ENCODE measurements at places on chromosomes 4 and X. TPM values are rescaled to one million over a fixed set of nuclear protein-coding genes. Genes with fewer than 3 reads are reported as not detected.

GRCh38 chr4:24770667-24771066 is 24.7 kb upstream of the SOD3 start:
- DNase-seq = no peak

DNA sequence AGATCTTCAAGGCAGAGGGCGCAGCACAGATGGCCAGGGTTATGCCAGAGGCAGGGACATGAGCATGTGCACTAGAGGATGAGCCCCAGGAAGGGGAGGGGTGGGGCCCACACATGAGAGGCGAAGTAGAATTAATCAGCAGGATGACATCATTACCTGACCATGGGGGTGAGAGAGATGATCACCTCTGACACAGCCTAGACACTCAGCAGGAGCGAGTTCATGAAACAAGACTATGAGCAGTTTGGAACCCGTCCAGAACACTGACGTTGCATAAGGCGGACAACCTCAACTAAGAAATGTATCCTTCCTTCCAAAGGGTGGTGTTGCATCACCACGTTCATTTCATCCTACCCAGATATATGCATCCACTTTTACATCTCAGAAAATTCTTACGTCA is 446.7 kb upstream of the TENM3 start:
- DNase-seq = no peak

- DNase-seq = no peak
These were observed 37.5 kb downstream of the FGFBP1 start for GRCh38 chr4:15901007-15901406.

DNA sequence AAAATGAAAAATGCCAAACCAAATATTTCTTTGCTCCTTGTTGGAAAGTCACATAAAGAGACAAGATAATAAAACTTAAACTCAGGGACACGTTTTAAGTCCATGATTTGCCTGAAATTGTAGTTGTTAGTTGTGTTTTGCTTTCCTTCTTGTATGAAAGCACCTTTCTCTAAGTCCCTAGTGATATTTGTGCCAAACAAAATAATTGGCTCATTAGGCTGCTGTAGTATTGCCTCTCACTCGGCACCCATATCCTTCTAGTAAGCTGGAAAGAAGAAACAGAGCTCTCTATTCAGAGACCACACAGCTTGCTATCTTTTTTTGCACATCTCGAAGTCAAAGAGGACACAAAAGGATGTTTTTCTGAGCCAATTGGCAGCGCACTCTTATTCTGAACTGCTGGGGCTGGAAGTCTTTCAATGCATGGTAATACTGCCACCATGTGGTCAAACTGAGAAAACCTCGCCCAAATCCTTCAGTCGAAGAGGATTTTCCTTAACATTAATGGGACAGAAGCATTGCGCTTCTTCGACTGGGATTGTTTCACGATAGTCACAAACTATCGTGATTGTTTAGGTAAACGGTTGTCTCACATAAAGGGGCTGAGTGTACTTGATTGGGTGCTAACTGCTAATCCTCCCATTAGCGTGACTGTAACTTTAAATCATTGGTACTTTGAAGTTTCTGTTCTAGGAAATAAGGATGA is 571.9 kb upstream of the LCORL start:
- no peak for DNase-seq

- no peak for DNase-seq
These were observed 63.1 kb upstream of the AFAP1 start for GRCh38 chr4:8002525-8003309.

DNA sequence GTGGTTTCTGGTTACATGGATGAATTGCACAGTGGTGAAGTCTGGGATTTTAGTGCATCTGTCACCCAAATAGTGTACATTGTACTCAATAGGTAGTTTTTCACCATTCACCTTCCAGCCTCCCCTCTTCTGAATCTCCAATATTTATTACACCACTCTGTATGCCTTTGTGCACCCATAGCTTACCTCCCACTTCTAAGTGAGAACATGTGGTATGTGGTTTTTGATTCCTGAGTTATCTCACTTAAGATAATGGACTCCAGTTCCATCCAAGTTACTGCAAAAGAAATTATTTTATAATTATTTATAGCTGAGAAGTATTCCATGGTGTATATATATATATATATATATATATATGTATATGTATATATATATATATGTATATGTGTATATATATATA is 155.8 kb downstream of the HHIP start:
- no peak for DNase-seq

DNA sequence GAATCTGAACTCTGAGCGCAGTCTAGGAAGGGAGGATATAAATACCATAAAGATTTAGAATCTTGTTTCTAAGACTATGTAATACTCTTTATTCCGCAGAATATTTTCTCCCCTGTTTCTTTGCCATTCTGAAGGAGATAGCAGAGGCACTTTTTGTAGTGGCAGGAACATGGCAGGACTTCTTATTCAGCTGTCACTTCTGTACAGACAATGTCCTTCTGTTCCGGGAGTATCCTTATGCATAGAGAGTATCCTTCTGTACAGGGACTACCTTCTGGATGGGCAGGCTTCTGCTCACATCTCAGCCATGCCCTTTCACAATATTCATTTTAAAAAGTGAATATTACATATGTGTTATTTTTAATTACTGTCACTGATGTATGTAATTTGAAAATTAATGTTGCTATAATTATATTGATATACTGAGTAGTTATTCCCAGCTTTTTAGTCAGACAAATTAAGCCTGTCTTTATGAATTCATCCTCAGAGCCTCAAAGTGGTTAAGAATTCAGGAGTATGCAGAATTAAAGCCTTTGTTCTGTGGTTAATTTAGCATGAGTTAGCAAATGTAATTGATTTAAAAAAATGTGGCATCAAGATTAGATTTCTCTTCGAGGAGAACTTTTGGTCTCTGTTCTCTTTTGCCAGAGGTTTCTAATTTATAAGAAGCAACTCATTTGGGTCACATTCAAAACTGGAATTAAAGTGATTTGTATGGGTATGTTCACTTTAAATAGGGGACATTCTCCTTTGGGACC is 174.4 kb downstream of the FHIP1A start:
- DNase-seq = no peak

GRCh38 chr4:55865228-55865806 is 11.9 kb downstream of the EXOC1 start:
- DNase-seq = no peak

DNA sequence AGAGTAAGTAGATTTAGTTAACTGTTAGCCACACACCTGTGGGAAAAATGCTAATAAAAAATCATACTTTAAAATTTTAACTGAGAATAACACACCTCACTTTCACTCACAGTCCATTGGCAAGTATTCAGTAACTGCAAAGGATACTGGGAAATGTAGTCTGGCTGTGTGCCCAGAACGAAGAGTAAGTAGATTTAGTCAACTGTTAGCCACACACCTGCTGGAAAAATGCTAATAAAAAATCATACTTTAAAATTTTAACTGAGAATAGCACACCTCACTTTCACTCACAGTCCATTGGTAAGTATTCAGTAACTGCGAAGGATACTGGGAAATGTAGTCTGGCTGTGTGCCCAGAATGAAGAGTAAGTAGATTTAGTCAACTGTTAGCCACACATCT is 178.4 kb upstream of the NWD2 start:
- DNase-seq = no peak

DNA sequence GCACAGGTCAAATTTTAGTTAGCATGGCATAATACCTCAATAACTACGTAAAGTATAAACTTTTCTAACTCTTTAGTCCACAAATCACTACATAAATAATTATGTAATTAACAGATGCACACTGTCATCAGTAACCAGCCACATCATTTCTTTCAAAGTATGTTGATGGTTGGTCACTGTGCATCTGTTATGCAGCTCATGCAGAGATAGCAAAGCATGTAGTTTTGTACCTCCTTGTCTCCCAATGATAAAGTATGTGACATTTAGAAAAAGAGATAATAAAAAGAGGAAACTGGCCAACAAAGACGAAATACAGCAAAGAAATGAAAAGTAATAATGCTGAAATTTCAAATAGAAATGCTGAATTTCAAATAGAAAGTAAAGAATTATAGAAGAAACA is 2.9 kb downstream of the LAMTOR3 start:
- no peak for DNase-seq

DNA sequence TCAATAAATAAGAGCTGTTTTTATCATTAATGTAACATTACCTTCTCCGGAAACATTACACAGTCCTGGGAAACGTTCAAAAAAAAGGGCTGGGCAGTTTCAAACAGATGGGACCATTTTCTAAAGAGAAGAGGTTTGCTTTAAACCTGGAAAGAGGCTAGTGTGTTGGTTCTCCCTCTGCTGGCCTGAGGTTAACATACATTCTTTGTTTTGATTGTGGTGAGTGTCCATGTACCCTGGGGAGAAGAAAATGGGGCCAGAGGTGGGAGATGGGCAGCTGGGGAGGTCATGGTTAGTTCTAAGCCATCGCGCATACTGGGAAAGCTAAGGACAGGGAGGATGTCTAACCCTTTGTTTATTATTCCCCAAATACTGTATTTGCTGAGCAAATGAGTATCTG is 194.7 kb downstream of the CPEB2 start:
- DNase-seq = no peak

- no peak for DNase-seq
These were observed 230.1 kb upstream of the FAT4 start for GRCh38 chr4:125084608-125085007.

DNA sequence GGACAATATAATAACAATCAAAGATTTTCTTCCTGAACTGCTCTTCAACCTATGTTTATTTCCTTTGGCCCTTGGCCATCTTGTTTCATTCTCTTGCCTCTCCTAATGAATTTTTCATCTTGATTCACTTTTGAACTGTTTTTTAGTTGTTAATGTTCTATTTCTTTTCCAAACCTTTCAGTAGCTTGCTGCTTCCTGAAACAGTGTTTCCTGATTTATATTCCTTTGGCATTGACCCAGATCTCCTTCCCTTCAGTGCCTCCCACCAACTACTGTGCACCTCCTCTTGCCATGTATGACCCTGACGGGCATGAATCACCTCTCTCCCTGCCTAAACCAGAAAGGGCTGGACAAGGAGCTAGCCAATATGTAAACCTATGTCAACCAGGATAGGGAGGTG is 25.6 kb upstream of the SPP1 start:
- DNase-seq = no peak

The OPRPN gene
- total RNA-seq = not detected

The DHRSX gene
- total RNA-seq = 27.0 TPM

The AKAP4 gene
- total RNA-seq = not detected

The FGB gene
- total RNA-seq = not detected

The SMIM31 gene
- not detected for total RNA-seq

The HTRA3 gene
- 58.5 TPM for total RNA-seq

The SMARCA1 gene
- total RNA-seq = 32.4 TPM

The GSPT2 gene
- total RNA-seq = 7.3 TPM

The P2RY4 gene
- total RNA-seq = 0.42 TPM

The EREG gene
- total RNA-seq = 4.1 TPM

The CSAG2 gene
- not detected for total RNA-seq
